ENCODE measurements at places on chromosomes 11 and 22. TPM values are rescaled to one million over a fixed set of nuclear protein-coding genes. Genes with fewer than 3 reads are reported as not detected.

The MISFA gene
- 0.52 TPM for total RNA-seq

The RAG1 gene
- 0.65 TPM for total RNA-seq

The DNAL4 gene
- 20.3 TPM for total RNA-seq

The RAB36 gene
- total RNA-seq = 3.8 TPM

The SLC22A8 gene
- not detected for total RNA-seq

The TRIM48 gene
- not detected for total RNA-seq
